Fibroblast of skin of left biceps (primary cell): ENCODE measurements at places on chromosomes 16 and 17.

DNA sequence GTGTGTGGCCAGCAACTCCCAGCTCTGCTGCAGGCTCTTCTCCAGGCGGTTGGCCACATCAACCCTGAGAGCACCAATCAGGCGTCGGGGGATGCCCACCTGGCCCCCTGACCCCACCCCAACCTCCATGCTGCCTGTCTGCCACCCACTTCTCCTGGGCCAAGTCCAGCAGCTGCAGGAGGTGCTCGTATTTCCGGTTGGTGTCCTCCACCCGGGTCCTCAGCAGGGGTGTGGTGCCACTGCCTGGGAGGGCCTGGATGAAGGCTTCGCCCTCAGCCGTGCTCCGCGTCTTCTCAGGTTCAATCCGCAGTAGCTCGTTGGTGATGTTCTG is 44.6 kb downstream of the UBN1 start:
- DNase-seq: no peak

GRCh38 chr17:48456589-48456988 is 26.6 kb upstream of the SKAP1 start:
- DNase-seq: no peak

DNA sequence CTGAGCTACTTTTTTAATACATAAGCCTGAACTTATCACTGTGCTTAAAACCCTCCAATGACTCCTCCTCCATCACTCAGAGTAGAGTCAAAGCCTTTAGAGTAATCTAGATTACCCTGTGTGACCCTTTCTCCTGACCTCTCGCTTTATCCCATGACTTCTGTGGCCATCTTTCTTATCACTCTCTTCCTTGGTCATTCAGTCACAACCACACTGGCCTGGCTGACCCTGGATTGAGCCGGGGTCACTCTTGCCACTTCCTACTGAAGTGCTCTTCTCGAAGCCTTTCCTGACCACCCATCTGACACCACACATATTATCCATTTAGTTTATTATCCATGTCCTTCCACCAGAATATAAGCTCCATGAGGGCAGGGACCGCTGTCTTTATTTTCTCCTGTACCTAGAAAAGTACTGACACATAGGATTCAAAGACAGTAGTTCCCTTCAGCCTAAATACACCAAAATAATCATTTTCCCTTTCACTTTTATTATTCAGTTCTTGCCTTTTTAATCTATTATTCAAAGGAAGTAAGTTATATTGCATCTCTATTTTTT is 28.0 kb upstream of the ABCA9 start:
- no peak for DNase-seq

DNA sequence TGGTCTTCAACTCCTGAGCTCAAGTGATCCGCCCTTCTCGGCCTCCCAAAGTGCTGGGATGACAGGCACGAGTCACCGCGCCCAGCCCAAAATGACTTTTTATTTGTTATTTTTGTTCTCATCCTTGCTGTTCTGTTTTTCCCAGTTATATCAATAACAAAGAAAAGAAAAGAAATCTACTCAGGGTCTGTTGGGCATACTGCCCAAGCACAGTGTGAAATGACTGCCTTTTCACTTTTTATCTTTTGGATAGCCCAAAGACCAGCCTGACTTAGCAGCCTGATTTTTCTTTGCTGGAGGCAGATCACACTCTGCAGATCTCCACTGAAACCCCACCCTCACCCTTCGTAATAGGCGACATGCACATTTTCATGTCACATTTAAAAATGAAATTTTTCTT is 493.2 kb downstream of the MAF start:
- DNase-seq: no peak

DNA sequence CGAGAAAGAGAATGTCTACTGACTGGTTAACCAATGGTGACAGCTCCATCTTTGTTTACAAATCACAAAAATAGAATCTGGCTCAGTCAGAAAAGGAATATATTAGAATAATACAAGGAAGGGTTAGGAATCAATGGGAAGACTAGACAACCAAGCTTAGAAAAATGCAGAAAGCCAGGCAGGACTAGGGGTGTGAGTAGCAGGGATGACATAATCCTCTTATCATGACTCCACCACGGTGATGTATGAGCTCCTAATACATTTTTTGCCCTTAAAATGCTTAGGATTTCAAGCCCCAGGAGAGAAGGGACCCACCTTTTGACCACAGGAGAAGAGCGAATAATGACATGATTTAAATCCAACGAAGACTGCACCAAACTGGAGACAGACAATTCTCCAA is 252.3 kb downstream of the CHD9NB start:
- DNase-seq: no peak

GRCh38 chr16:89286096-89286495 is 68.6 kb downstream of the ZNF778 start:
- DNase-seq: no peak
